Sigmoid colon (tissue), 7 donors: ENCODE measurements at places on chromosomes 13 and 19. TPM values are rescaled to one million over a fixed set of nuclear protein-coding genes. Genes with fewer than 3 reads are reported as not detected.

DNA sequence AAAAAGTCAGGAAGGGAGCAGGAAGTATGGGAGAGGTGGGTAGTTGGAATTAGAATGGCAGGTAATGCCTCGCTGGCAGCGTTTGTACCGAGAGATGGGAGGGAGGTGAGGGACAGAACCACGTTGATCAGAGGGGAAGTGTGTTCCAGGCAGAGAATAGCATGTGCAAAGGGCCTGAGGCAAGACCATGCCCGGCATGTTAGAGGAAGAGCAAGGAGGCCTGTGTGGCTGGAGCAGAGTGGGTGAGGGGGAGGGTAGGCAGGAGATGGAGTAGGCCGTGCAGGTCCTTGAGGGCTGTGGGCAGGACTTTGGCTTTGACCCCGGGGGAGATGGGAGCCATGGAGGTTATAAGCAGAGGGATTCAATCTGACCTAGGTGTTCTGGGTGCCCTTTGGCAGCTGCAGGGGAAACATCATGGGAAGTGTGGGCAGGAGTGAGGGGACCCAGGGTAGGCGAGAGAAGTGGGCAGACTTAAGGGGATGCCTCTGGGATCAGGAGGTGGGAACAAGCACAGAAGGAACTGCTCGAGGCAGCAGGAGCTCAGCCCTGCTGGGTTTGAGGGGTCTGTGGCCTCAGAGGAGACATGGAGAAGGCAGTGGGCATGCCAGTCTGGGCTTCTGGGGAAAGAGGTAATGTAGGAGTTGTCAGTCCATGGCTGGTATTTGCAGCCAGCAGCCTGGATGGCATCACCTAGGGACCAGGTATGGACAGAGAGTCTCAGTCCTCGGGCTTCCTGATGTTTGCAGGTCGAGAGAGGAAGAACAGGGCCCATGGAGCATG lies 48.8 kb downstream of the CD320 start:
- peak; percentile 22 for DNase-seq

Gene RFXAP
- 1.8 TPM for polyA plus RNA-seq

- peak; percentile 83 for DNase-seq
Measured at GRCh38 chr19:35715981-35716800, 1.6 kb upstream of the KMT2B start.

Gene TEX101
- not detected for polyA plus RNA-seq

- DNase-seq: no peak
Measured at GRCh38 chr13:98157188-98157587, 14.3 kb downstream of the FARP1 start.

Gene NKPD1
- not detected for polyA plus RNA-seq

Gene CALR3
- not detected for polyA plus RNA-seq

Gene ZNF490
- polyA plus RNA-seq: 1.6 TPM

GRCh38 chr19:40363069-40363468 lies 14.6 kb downstream of the PLD3 start:
- no peak for DNase-seq
